Neuronal stem cell (in vitro differentiated cells): ENCODE measurements at places on chromosomes 12 and 14.
A peak's percentile ranks its signal among the peaks of the same experiment; 100 is the strongest.

GRCh38 chr14:33777681-33778080 lies 173.2 kb downstream of the EGLN3 start:
- no peak overlapping the region for H3K4me3 ChIP-seq
- DNase-seq, result no peak
- H3K4me1 ChIP-seq, result peaks cover 6% of the 10 kb centered on the region

DNA sequence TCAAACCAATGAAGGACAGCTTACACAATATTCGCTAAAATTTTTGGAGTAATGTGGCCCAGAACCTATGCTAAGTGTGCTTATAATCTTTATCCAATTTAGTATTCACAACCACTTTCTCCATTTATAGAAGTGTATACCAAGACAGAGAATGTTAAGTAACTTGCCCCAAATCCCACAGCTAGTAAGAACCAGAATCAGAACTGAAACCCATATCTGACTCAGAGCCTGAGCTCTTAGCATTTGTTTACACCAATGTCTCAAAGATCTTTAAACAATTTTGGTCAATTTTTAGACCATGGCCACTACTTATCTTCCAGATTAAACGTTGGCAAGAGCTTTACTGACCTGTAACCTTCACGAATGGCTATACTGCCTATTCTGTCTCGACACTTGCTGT lies 53.0 kb downstream of the PAPLN start:
- H3K4me3 ChIP-seq, result no peak overlapping the region
- H3K4me1 ChIP-seq, result no peaks in the 10 kb centered on the region
- H3K36me3 ChIP-seq, result peaks cover 4% of the 10 kb centered on the region
- H3K27ac ChIP-seq, result no peak overlapping the region

DNA sequence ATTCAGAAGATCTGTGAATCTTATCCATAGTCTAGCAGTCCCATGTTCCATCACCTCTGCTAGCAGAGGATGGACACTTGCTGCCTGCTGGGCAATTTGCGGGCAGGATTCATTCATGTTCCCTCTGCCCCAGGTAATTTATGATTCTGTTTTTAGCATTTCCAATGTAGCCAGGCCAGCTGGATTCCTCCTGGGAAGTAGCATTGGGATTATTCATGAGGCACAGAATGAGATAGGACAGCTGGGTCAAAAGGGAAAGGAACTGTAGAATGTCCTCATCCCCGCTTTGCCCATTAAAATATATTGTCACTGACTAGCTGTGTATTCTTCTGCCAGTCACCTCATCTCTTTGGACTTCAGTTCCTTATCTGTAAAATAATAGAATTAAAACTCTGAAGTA lies 68.7 kb downstream of the SLC35F4 start:
- no peaks in the 10 kb centered on the region for H3K36me3 ChIP-seq
- no peak overlapping the region for H3K4me3 ChIP-seq
- no peak for DNase-seq

- no peak overlapping the region for H3K27ac ChIP-seq
- H3K4me1 ChIP-seq, result peaks cover 15% of the 10 kb centered on the region
- no peak for DNase-seq
- H3K36me3 ChIP-seq, result no peaks in the 10 kb centered on the region
- H3K4me3 ChIP-seq, result no peak overlapping the region
- peaks cover 76% of the 10 kb centered on the region for H3K27me3 ChIP-seq
Observed at GRCh38 chr14:56660677-56661389, 81.2 kb downstream of the TMEM260 start.

GRCh38 chr12:99024870-99025269 lies 379.8 kb downstream of the APAF1 start:
- no peak overlapping the region for H3K27ac ChIP-seq
- H3K4me3 ChIP-seq, result no peak overlapping the region
- no peaks in the 10 kb centered on the region for H3K4me1 ChIP-seq
- H3K27me3 ChIP-seq, result no peaks in the 10 kb centered on the region

DNA sequence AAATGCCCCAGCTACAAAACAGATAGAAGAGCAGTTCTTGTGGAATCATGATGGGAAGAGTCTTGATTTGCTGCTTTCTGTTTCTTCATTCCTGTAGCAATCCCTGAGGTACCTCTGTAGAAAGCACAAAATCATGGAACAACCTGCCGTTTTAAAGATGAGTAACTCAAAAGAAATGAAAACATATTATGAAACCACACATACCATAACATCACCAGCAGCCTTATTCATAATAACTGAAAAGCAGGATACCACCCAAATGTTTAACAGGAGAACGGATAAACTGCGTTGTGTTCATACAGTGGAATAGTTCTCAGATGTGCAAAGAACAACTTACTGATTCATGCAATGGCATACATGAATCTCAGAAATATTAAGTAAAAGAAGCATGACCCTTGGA lies 188.1 kb downstream of the RGS6 start:
- no peaks in the 10 kb centered on the region for H3K27me3 ChIP-seq
- H3K4me3 ChIP-seq, result no peak overlapping the region
- DNase-seq, result no peak
- H3K4me1 ChIP-seq, result peaks cover 1% of the 10 kb centered on the region
- no peaks in the 10 kb centered on the region for H3K36me3 ChIP-seq

GRCh38 chr14:31205681-31206535 lies 1.7 kb downstream of the HECTD1 start:
- peaks cover 5% of the 10 kb centered on the region for H3K4me1 ChIP-seq
- H3K27me3 ChIP-seq, result no peaks in the 10 kb centered on the region
- no peak for DNase-seq

- no peaks in the 10 kb centered on the region for H3K4me1 ChIP-seq
- H3K27me3 ChIP-seq, result no peaks in the 10 kb centered on the region
Observed at GRCh38 chr12:115002434-115002833, 318.5 kb upstream of the TBX3 start.

- no peak overlapping the region for H3K4me3 ChIP-seq
- no peaks in the 10 kb centered on the region for H3K4me1 ChIP-seq
- DNase-seq, result peak; percentile 14
- H3K36me3 ChIP-seq, result no peaks in the 10 kb centered on the region
- H3K27me3 ChIP-seq, result no peaks in the 10 kb centered on the region
Observed at GRCh38 chr12:126663304-126664094, 1598.3 kb downstream of the AACS start.

DNA sequence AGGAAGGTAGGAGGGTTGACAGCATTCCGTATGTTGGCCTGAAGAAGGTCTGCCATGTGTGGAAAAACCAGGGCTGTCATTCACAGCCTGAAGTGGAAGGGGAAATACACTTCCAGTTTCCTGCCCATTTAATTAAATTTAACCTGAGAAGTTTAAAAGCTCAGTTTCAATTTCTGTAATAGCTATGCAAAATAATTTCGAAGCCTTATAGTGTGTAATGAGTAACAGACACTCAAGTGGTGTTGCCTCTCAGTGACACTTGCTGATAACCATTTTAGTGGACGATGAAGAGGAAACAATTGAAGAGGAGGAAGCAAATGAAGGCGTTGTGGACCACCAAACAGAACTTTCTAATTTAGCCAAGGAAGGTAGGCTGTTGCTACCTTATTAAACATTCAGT lies 44.8 kb downstream of the EP400 start:
- peaks cover 19% of the 10 kb centered on the region for H3K4me1 ChIP-seq
- no peak for DNase-seq
- H3K36me3 ChIP-seq, result peaks cover 21% of the 10 kb centered on the region

- DNase-seq, result no peak
- H3K27ac ChIP-seq, result no peak overlapping the region
- H3K4me3 ChIP-seq, result no peak overlapping the region
- no peaks in the 10 kb centered on the region for H3K27me3 ChIP-seq
Observed at GRCh38 chr12:93982771-93983315, 165.5 kb upstream of the PLXNC1 start.

- no peaks in the 10 kb centered on the region for H3K36me3 ChIP-seq
- H3K4me3 ChIP-seq, result peak overlapping the region; percentile 99
- H3K27ac ChIP-seq, result peak overlapping the region; percentile 98
- peak; percentile 42 for DNase-seq
- H3K27me3 ChIP-seq, result no peaks in the 10 kb centered on the region
Observed at GRCh38 chr12:79689477-79690141, 1.2 kb downstream of the PAWR start.

- H3K27ac ChIP-seq, result no peak overlapping the region
- peaks cover 3% of the 10 kb centered on the region for H3K4me1 ChIP-seq
- H3K4me3 ChIP-seq, result no peak overlapping the region
- H3K36me3 ChIP-seq, result no peaks in the 10 kb centered on the region
- DNase-seq, result no peak
Observed at GRCh38 chr12:67434671-67435370, 165.7 kb downstream of the CAND1 start.

GRCh38 chr12:127785986-127786590 lies 480.9 kb upstream of the TMEM132C start:
- H3K27ac ChIP-seq, result no peak overlapping the region
- no peaks in the 10 kb centered on the region for H3K36me3 ChIP-seq
- DNase-seq, result no peak

DNA sequence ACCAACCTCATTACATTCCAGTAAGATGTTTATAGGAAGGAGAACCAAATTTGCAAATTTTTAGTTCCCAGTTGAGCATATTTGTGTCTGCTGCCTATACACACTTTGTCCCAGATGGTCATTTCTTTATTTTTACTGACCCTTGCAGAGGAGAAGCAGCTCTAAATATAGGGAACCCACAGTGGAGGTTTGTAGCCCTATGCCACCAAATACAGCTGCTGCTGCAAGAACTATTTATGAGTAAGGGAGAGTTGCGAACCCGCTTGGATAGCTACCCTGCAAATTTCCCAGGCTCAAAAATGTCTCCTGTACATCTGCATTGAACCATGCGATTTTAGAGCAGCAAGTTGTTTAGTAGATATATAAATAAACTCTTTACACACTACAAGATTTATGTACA lies 48.2 kb downstream of the NAV3 start:
- H3K27ac ChIP-seq, result no peak overlapping the region
- H3K36me3 ChIP-seq, result no peaks in the 10 kb centered on the region

- DNase-seq, result no peak
- H3K27me3 ChIP-seq, result no peaks in the 10 kb centered on the region
Observed at GRCh38 chr14:90419200-90419599, 22.4 kb downstream of the CALM1 start.

- no peaks in the 10 kb centered on the region for H3K27me3 ChIP-seq
- no peak overlapping the region for H3K27ac ChIP-seq
- DNase-seq, result no peak
Observed at GRCh38 chr14:101743701-101744100, 17.8 kb upstream of the PPP2R5C start.

- no peak overlapping the region for H3K4me3 ChIP-seq
- peaks cover 4% of the 10 kb centered on the region for H3K4me1 ChIP-seq
- no peaks in the 10 kb centered on the region for H3K36me3 ChIP-seq
Observed at GRCh38 chr12:117111821-117112595, 12.8 kb upstream of the TESC start.

- H3K27ac ChIP-seq, result no peak overlapping the region
- H3K27me3 ChIP-seq, result no peaks in the 10 kb centered on the region
- H3K4me1 ChIP-seq, result peaks cover 3% of the 10 kb centered on the region
- no peak for DNase-seq
Observed at GRCh38 chr14:89455412-89455811, 38.4 kb upstream of the FOXN3 start.

DNA sequence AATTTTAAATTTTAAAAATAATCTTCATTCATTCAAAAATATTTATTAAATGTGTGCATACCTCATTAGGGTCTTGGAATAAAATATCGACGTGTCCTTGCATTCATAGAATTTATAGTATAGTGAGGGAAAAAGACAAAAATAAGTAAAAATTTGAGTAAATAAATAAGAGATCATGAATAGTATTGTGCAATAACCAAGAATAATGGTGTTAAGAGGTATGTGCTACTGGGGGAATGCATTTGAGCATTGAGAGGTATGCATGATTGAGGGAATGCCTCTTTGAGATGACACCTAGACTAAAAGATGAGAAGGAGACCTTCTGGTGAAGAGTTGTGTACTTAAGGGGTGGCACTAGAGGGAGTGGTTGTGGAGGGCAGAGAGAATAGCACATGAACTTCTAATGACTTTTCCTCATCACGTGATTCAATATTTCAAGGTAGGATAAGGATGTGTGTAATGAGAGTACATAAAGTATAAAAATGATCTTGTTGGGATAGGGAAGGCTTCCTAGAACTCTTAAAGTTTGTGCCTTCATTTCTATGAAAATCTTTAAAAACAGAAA lies 18.8 kb upstream of the CATSPERB start:
- H3K4me1 ChIP-seq, result no peaks in the 10 kb centered on the region
- no peak overlapping the region for H3K4me3 ChIP-seq
- peaks cover 3% of the 10 kb centered on the region for H3K27me3 ChIP-seq
- H3K27ac ChIP-seq, result no peak overlapping the region
- H3K36me3 ChIP-seq, result no peaks in the 10 kb centered on the region

DNA sequence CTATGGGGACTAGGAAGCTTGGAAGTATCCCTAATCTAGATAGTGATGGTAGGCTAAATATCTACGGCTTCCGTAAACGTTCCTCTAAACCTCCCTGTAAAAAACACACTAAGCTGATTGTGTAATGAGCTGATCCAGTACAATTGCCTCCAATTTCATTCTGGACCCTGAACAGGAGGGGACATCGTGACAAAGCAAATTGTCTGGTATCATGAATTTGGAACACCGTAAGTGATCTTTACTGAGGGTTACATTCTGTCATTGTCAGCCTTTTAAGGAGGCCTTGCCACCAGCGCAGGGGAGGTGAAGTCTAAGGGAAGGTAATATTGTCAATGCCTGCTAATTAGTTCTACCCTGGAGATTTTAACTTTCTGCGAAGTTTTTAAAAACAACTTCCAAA lies 487 bp upstream of the MGST1 start:
- H3K27me3 ChIP-seq, result no peaks in the 10 kb centered on the region
- peaks cover 7% of the 10 kb centered on the region for H3K4me1 ChIP-seq
- no peaks in the 10 kb centered on the region for H3K36me3 ChIP-seq
- H3K4me3 ChIP-seq, result no peak overlapping the region
- peak overlapping the region; percentile 89 for H3K27ac ChIP-seq
- no peak for DNase-seq

DNA sequence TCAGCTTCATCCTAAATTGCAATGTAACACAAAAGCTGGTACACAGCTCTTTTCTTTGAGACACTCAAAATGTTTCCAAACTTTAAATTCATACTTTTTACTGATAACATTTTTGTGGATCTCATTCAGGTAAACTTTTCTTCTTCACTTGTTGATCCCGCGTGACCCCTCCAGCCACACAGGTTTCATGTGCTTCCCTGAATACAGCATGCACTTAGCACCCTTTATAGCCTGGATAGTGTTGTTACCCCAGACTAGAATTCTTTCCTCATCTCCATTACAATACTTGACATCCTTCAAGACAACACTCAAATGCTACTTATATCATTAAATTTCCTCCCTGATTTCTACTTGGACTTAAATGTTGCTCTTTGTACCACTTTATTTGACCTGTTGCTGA lies 373.4 kb downstream of the RAD51B start:
- H3K27me3 ChIP-seq, result no peaks in the 10 kb centered on the region
- DNase-seq, result no peak
- H3K36me3 ChIP-seq, result no peaks in the 10 kb centered on the region
- no peak overlapping the region for H3K27ac ChIP-seq
- H3K4me1 ChIP-seq, result no peaks in the 10 kb centered on the region

- H3K27ac ChIP-seq, result no peak overlapping the region
- no peaks in the 10 kb centered on the region for H3K27me3 ChIP-seq
- H3K4me3 ChIP-seq, result no peak overlapping the region
- DNase-seq, result no peak
- H3K36me3 ChIP-seq, result peaks cover 10% of the 10 kb centered on the region
Observed at GRCh38 chr14:50910495-50911420, 33.5 kb downstream of the PYGL start.

DNA sequence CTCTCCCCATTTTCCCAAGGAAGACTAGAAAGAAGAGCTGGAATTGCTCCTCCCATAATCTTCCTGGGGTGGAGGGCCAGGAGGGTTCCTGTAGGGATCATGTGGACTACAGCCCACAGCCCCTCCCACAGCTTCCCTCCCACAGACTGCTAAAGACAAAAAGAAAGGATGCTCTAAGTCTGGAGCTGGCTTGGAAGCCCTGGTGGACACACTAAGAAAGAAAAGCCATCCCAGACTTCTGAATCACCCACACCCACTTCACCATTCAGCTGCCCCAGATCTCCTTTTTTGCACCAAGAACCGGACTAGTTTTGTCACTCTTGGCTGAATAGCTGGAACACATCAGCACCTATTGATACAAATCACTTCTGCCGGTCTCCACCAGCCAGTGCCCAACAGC lies 56.8 kb upstream of the PLXNC1 start:
- no peak overlapping the region for H3K27ac ChIP-seq
- no peaks in the 10 kb centered on the region for H3K36me3 ChIP-seq
